ENCODE measurements at places on chromosomes 1 and 21.

- DNase-seq: peak; percentile 13
Observed at GRCh38 chr21:28627691-28628090, 365.0 kb downstream of the LTN1 start.

DNA sequence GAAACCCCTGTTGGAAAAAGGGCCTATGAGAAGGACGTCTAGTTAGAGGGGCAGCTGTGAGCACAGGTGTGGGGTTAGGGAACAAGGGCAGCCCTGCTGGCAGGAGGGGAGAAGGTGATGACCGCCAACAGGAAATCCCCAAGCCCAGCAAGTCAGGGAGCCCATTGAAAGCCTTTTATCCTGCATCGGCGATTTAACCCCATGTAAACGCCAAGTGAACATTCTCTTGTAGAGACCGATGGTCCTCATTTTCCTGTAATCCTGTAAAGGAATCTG is 1.1 kb upstream of the BSND start:
- DNase-seq: no peak

DNA sequence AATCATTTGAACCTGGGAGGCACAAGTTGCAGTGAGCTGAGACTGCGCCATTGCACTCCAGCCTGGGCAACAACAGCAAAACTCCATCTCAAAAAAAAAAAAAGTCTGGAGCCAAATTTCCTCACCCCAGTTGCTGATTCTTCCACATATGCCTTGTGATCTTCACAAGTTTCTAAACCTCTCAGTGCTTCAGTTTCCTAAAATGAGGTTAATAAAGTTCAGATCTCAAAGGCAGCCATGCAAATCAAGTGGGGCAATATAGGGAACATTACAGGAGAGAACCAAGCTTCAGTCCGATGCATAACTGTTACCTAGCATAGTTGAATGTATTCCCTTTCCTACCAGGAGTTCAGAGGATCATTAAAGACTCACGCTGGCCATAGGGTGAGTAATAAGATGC is 4.8 kb downstream of the ITLN1 start:
- no peak for DNase-seq

DNA sequence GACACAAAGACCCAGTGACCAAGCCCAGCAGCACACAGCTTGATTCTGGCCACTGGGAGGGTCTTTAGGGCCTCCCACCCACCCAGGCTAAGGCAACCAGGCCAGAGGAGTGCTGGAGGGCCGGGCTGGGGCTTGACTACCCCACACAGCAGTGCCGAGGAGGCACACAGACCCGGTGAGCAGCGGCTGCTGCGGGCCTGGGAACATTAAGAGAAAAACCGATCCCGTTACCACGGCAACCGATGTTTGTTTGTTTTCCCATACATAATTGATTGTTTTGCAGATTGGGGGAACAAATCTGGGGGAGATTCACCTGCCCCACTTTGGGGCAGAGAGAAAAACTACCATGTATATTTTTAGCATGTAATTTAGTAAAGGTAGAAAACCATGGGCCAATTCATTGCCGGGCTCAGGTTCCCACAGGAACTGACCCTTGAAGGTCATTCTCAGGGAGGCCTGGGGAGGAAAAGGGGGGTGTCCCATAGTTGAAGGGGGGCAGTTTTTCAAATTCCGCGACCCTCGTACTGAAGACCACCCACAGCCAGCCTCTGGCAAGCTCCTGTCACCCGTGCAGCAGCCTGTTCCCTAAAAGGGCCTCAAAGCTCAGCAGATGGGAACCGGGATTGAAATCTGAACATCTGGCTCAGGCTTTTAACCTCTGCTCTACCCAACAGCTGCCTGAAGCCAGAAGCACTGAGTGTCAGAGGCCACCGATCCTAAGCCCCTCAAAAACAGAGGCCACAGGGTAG is 35.3 kb downstream of the CHD5 start:
- DNase-seq: no peak

- peak; percentile 20 for DNase-seq
Observed at GRCh38 chr1:59445040-59445439, 148.1 kb downstream of the FGGY start.

- DNase-seq: no peak
Observed at GRCh38 chr1:185497177-185497576, 180.1 kb upstream of the IVNS1ABP start.

DNA sequence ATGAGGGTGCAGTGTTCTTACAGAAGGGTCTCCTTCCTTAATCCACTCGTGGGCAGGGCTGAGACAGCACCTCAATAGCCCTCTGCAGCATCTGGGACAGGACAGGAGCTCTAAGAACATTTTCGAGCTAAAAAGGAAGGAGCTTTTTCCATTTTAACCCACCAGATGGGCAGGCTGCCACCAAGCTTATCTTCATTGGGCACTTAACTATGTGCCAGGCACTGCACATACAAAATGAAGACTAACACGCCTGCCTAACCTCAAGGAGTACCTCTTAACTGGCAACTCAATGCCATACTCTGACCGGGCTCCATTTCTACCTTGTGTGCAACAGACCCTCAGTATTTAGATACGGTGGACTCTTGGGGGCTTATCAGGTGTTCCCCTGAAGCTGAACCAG is 48.2 kb downstream of the SSBP3 start:
- DNase-seq: no peak

DNA sequence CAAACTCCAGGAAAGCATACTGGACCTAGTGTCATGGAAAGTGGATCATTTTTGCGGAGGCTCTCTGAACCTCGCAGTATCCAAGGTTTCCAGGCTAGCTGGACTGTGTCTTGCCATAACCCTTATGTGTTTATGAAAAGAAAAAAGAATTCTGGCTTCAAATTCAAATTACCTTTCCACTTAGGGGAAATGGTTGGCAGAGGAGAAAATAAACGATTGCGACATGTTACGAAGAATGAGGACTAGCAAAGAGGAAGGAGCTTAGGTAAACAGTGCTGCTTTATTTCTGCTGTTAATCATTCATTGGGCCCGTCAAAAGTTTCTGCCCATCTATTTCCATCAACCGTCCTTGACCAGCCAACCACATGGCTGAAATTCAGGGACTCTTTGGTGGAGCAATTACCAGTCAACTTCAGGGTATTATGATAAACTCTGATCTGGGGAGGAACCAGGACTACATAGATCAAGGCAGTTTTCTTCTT is at the start of gene C4BPA:
C4BPA (plus strand) TSS at position 342 of the 482 bp plus-strand sequence. CDS start 8,793 bp downstream, outside the sequence.
- DNase-seq: no peak

DNA sequence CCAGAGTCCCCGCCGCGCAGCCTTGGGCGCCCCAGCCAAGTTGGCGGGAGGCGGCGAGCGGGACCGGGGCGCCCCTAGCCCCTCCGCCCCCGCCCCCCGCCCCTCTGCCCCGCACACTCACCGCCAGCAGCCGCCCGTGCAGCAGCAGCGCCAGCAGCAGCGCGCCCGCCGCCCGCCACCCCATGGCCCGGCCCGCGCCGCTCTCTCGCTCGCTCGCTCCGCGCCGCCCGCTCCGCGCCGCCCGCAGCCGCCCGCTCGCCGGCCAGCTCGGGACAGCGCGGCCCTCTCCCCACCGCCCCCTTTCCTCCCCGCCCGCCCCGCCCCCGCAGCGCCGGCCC is at the start of gene HSPG2:
HSPG2 (minus strand) TSS at position 277 of the 338 bp plus-strand sequence; CDS start at position 184, 93 bp downstream.
- DNase-seq: no peak

DNA sequence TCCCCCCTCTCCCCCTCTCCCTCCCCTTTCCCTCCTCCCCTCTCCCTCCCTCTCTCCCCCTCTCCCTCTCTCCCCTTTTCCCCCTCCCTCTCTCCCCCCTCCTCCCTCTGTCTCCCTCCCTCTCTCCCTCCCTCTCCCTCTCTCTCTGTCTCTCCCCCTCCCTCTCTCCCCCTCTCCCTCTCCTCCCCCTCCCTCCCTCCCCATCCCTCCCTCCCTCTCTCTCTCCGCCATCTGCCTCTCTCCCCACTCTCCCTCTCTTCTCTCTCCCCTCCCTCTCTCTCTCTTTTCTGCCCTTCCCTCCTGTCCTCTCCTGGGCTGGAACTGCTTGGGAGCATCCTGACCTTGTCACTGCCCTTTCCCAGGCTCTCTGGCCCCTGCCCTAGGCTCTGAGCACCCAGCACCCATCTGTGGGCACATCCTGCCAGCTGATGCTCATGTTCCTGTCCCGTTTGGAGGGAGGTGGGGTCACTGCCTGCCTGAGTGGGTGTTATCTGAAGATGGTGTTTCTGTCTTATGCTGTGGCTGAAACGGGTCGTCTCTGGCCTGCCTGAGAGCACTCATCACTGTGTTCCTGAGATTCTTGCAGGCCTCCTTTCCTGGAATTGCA is 10.8 kb downstream of the FTCD start:
- no peak for DNase-seq

DNA sequence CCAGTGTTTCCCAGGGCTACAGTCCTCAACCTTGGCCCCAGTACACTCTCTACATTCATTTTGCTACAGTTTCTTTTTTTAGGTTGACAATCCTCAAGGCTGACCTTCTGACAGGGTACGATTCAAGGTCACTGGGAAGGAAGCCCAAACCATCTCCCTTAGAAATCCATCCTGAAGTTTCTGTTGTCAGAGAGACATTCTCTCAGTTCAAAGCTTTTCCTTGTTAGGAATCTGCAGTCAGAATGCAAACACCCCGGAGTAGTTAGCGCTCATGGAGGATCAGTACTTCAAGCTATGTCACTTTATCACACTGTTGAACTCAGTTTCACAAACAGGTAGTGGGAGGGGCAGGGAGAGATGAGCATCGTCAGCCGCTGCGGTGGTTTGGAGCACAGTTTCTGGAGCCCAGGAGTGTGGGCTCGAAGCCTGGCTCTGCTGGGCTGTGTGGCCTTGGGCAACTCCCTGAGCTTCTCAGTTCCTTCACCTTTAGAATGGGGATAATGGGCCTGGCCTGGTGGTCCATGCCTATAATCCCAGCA is 4.2 kb downstream of the SLC2A5 start:
- no peak for DNase-seq

DNA sequence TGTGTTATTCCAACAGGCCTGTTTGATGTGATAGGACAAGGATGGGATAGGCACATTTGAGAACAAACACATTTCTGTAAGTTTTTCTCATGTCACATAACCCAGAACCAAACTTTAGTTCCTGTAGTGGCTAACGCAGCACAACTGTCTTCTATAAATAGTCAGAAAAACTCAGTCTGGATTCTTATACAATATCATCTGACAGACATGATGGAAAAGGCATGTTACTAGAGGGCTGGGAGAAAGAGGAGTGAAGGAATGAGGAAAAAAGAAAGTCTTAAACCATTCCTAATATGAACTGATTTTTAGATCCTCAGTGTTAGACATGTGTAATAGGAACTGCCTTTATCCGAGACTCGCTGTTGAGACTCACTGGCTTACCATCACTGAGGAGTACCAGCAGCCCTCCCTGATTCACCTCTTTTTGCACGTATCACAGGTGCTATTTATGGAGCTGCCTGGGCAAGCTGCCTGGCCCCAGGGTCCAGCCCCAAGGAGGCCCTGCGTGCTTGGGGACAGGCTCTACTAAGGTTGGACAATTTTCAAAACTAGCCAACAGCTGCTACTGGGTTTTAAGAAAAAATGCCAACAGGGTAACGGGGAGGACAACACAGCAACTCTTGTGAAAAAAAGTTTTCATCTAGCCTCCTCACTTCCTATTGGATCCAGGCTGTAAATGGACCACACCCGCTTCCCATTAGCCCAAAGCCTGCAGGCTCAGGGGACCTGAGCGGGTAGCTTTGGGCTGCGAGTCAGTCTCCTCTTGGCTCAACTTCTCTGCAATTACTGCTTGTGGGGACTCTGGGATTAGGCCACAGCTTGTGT is 30.7 kb upstream of the SERBP1 start:
- DNase-seq: no peak

GRCh38 chr1:20366463-20367115 is 75.9 kb downstream of the VWA5B1 start:
- DNase-seq: no peak

DNA sequence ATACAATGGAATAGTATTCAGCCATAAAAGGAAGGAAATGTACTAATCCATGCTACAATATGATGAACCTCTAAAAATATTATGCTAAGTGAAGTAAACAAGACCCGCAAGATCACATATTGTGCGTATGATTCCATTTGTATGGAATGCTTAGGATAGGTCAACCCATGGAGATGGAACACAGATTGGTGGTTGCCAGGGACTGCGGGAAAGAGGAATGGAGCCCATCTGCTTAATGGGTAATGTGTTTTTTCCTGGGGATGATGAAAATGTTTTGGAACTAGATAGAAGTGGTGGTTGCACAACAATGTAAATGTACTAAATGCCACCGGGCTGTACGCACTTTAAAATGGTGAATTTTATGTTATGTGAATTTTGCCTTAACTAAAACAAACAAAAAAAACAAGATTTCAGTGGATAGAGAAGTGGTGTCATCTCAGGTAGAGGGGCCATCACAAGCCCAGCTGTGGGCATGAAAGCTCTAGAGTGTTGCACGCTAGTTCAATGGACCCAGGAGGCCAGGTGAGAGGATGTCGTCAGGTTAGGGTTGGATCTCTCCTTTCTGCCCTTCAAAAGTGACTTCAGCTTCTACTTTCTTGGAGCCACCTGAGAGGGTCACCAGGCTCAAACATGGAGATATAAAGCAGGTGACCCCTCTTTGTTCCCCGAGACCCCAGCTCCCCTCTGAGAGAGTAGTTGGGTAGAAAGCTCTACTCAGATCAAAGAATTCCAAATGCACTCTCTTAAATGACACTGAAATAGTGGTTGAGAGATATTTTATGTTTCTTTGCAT is 2.5 kb downstream of the C1orf115 start:
- DNase-seq: peak; percentile 59

DNA sequence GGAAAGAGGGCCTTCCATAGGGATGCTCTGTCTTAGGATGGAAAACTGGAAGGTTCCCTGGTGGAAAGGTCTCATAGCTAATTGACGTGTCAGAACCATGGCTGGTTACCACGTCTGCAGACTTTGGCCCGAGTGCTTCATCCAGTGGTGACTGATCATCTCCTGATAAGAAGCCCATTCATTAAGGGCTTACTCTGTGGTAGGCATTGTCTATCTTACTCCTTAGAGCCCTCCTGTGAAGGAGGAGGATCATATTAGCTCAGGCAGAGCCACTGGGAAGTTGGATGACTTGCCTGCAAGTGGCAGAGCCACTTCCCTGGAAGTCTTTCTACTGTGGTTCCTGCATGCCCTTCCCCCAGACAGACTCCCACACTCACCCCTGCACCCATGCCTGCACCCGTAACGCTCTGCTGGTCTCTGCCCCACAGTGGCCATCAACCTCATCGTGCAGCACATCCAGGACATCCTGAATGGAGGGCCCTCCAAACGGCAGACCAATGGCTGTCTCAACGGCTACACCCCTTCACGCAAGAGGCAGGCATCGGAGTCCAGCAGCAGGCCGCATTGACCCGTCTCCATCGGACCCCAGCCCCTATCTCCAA is 79.9 kb downstream of the UCK2 start:
- peak; percentile 36 for DNase-seq

- DNase-seq: no peak
Observed at GRCh38 chr1:15943992-15944307, 32.0 kb downstream of the ZBTB17 start.

All from HCEC 1CT (cell line).